Chondrocyte (in vitro differentiated cells): ENCODE measurements at places on chromosomes 3 and 15. TPM values are rescaled to one million over a fixed set of nuclear protein-coding genes. Genes with fewer than 3 reads are reported as not detected.

- no peak for DNase-seq
Observed at GRCh38 chr3:129503471-129504291, 24.8 kb upstream of the RHO start.

GRCh38 chr3:108103886-108104797 lies 13.3 kb upstream of the CD47 start:
- DNase-seq, result no peak

DNA sequence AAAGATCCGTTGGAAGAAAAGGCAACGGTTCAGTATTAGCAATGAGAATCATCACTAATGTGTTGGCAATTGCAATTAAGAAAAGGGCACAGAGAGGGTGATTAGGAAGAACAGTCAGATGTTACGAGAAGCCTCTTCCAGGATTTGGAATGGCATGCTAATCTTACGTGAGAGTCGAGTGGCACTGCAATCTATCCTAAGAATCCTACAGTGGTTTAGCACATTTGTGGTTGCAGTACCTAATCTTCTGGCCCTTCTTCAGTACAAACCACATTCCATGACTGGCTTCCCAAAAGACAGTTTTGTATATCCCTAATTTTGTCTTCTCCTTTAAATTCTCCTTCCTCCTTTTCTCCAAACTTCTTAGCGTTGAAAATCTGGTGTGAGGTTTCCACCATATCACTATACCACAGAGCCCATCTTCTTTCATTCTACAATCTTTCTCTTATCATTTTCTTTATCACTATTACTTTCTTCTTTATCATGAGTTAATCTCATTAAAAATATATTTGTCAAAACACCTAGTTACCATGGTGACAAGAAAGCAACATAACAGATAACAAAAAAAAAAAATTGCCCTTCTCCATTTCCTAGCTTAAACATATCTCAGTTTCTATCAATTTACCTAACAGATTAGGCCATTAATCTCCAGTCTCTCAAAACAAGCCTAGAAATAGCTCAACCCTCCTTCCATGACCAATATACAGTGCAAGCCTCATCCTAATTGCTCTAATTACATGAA lies 60.1 kb downstream of the IGSF11 start:
- no peak for DNase-seq

DNA sequence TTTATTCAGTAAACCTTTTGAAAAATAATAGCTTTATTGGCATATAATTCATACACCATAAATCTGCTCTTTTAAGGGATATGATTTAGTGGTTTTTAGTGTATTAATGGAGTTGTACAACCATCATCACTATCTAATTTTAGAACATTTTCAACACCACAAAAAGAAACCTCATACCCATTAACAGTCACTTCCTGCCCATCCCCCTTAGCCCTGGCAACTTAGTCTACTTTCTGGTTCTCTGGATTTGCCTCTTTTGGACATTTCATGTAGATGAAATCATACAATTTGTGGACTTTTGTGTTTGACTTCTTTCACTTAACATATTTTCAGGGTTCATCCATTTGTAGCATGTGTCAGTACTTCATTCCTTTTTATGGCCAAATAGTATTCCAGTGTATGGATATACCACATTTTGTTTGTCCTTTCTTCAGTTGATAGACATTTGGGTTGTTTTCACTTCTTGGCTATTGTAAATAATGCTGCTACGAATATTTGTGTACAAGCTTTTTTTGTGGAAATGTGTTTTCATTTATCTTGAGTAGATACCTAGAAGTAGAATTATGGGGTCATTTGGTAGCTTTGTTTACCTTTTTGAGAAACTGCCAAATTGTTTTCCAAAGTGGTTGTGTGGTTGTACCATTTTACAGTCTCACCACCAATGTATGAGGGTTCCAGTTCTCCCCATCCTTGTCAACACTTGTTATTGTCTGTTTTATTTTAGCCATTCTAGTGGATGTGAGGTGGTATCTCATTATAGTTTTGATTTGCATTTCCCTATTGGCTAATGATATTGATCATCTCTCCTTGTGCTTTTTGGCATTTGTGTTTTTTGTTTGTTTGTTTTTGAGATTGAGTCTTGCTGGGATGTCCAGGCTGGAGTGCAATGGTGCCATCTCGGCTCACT lies 45.8 kb downstream of the SMAD3 start:
- DNase-seq, result no peak

DNA sequence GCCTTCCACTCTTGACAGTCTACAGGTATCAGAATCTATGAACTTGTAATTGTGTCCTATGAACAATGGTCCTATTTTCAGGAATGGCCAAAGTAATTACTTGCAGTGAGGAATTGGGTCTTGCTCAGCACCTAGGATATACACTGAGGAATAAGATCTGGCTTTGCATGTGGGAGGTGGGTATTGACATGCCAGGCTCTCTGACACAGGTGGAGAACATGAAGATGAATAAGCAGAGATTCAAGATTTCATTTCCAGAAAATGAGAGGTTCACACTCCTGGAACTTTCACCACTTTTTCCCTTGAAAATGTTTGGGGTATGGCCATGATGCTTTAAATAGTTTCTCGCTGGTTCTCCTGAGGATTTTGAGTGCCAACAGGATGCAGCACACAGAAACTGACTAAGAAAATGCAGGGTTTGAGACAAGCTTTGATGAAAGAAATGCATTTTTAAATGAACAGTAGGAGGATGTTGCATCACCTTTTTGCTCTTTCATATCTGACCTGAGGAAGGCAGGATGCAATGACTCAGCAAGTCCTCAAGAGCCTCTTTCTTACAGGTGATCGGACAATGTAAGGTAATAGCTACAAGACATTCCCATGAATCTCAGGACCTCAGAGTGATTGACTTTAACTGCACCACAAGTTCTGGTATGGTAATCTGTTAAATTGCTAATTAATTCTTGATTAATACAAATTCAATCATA lies 3.7 kb downstream of the HRG start:
- DNase-seq, result no peak

GRCh38 chr15:66912001-66912400 lies 153.4 kb upstream of the SMAD3 start:
- DNase-seq, result no peak

DNA sequence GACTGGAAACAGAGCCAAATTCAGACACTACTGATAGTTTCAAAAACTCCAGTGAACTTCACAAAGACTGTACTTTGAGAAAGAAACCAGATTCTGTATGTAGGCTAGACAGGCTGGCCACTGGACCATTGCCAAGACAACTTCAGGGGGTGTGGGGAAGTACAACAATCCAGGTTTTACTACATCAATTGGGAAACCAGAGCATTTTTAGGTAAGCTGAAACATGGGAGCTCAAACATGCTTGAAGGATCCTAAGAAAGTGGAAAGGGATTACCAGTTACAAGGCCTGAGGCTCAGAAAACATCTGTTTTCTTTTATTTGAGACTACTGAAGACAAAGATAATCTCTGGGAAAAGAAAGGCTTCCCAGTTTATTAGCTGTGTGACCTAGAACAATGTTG lies 26.9 kb upstream of the ZNF280D start:
- DNase-seq, result no peak

- DNase-seq, result no peak
Observed at GRCh38 chr15:69725957-69726356, 273.3 kb downstream of the RPLP1 start.

- DNase-seq, result peak; percentile 90
Observed at GRCh38 chr15:66862940-66863335, 160.9 kb downstream of the SMAD6 start.

Gene UNC13C
- 0.15 to 1.1 TPM (median 0.15 TPM) in 3 replicates for total RNA-seq

Gene MYL3
- total RNA-seq, result 0.22 to 0.82 TPM in 2 of 3 replicates, not detected in the other

Gene GUCA1C
- not detected in 3 replicates for total RNA-seq
